Endothelial cell of umbilical vein (primary cell): ENCODE measurements at places on chromosomes 5 and 9. TPM values are rescaled to one million over a fixed set of nuclear protein-coding genes. Genes with fewer than 3 reads are reported as not detected.

Gene PCDHGB6
- total RNA-seq: 4.8 and 4.9 TPM in 2 replicates

DNA sequence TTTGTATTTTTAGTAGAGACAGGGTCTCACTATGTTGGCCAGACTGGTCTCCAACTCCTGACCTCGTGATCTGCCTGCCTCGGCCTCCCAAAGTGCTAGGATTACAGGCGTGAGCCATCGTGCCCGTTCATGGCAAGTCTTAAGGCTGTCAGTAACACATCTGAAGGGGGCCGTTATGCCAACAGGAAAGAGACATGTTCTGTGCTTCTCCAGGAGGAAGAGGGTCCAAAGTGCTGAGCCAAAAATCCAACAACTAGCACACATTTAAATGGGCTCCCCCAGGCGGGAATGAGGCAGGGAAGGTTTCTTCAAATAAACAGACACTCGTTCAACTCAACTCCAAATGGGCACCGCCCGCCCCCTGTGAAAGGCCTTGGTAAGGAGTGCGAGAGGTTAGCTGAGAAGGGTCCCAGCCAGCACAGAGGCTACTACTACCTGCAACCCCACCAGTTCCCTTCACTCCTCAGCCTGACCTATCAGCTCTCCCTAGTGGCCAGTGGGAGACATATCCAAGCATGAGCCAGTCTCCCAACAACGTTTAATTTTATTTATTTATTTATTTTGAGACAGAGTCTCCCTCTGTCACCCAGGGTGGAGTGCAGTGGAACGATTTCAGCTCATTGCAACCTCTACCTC, 84.1 kb upstream of the DMRT1 start:
- H3K4me1 ChIP-seq: peaks cover 24% of the 10 kb centered on the region
- H3K36me3 ChIP-seq: no peaks in the 10 kb centered on the region
- H3K27ac ChIP-seq: no peak overlapping the region
- DNase-seq: peak; percentile 67

Gene TAF1L
- total RNA-seq: not detected in 2 replicates

- DNase-seq: no peak
- H3K4me1 ChIP-seq: peaks cover 2% of the 10 kb centered on the region
- H3K4me3 ChIP-seq: no peak overlapping the region
- no peaks in the 10 kb centered on the region for H3K27me3 ChIP-seq
- no peak overlapping the region for H3K27ac ChIP-seq
Observed at GRCh38 chr5:61098251-61098995, 63.8 kb downstream of the SMIM15 start.

GRCh38 chr5:73654171-73654811, 28.3 kb downstream of the ARHGEF28 start:
- peaks cover 31% of the 10 kb centered on the region for H3K4me1 ChIP-seq
- H3K36me3 ChIP-seq: peaks cover 2% of the 10 kb centered on the region
- peak overlapping the region; percentile 58 for H3K27ac ChIP-seq
- H3K27me3 ChIP-seq: no peaks in the 10 kb centered on the region
- DNase-seq: peak; percentile 68
- no peak overlapping the region for H3K4me3 ChIP-seq

- DNase-seq: no peak
- no peaks in the 10 kb centered on the region for H3K27me3 ChIP-seq
- H3K4me3 ChIP-seq: no peak overlapping the region
- no peak overlapping the region for H3K27ac ChIP-seq
Observed at GRCh38 chr5:151628112-151628823, 37.1 kb upstream of the FAT2 start.

- H3K4me1 ChIP-seq: no peaks in the 10 kb centered on the region
- H3K27me3 ChIP-seq: peaks cover 9% of the 10 kb centered on the region
- peak; percentile 24 for DNase-seq
- no peaks in the 10 kb centered on the region for H3K36me3 ChIP-seq
- H3K27ac ChIP-seq: no peak overlapping the region
Observed at GRCh38 chr9:126719618-126720031, 85.2 kb upstream of the ZBTB43 start.

- H3K27ac ChIP-seq: no peak overlapping the region
- no peak overlapping the region for H3K4me3 ChIP-seq
- H3K27me3 ChIP-seq: no peaks in the 10 kb centered on the region
- no peaks in the 10 kb centered on the region for H3K4me1 ChIP-seq
Observed at GRCh38 chr5:27011274-27011673, 27.1 kb downstream of the CDH9 start.

DNA sequence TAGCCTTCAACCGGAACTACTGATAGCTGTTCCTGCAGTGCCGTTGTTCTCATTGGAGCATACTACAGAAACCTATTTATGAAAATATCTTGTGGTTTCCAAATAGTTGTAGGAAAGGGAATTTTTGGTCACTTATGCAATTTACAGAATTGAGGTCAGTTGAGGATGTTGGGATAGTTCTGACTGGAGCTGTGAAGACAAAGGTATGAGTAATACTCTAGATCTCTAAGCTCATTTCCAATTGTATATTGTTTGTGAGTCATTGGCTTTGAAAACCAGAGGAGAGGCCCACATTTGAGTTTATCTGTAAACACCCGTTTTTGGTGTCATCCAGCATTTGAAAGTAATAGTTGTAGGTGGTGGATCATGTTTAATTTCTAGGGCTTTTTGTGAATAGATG, 561.3 kb upstream of the WWC1 start:
- H3K4me1 ChIP-seq: no peaks in the 10 kb centered on the region
- H3K4me3 ChIP-seq: no peak overlapping the region
- no peak overlapping the region for H3K27ac ChIP-seq
- H3K36me3 ChIP-seq: no peaks in the 10 kb centered on the region
- DNase-seq: no peak
- no peaks in the 10 kb centered on the region for H3K27me3 ChIP-seq

DNA sequence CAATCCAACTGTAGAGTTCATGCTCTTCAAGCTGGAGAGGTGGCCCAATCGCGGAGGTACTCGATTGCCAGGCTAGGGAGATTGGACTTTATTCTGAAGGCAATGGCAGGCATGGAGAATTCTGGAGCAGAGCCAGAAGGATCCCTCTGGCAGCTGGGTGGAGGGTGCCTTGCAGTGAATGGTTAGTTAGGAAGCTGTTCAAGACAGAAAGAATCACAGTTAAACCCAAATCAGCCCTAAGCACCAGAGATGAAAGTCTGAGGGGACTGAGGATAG, 182.4 kb downstream of the RGS3 start:
- H3K4me1 ChIP-seq: peaks cover 17% of the 10 kb centered on the region
- DNase-seq: no peak
- no peaks in the 10 kb centered on the region for H3K36me3 ChIP-seq
- H3K27me3 ChIP-seq: no peaks in the 10 kb centered on the region
- no peak overlapping the region for H3K27ac ChIP-seq
- H3K4me3 ChIP-seq: no peak overlapping the region

Gene IFNB1
- total RNA-seq: not detected in 2 replicates

DNA sequence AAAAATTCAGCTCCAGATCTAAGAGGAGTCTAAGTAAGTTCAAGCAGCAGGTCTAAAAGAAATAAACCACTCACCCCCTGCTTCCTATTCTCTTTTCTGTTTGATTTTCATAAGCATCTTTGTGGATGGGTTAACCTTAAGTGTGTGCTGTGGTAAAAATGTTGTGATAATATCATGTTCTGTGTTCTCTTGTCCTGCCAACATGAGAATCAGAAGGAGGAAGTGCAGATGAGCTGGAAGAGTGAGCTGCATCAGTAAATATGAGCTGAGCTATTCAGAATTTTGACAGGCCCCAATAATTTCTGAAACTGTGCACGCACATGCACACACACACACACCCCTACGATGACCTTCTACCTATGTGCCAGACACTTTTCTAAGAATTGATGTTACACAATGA, 186.5 kb upstream of the ANKRD55 start:
- no peak overlapping the region for H3K4me3 ChIP-seq
- no peak overlapping the region for H3K27ac ChIP-seq
- no peaks in the 10 kb centered on the region for H3K27me3 ChIP-seq
- no peaks in the 10 kb centered on the region for H3K36me3 ChIP-seq
- H3K4me1 ChIP-seq: no peaks in the 10 kb centered on the region
- DNase-seq: no peak

DNA sequence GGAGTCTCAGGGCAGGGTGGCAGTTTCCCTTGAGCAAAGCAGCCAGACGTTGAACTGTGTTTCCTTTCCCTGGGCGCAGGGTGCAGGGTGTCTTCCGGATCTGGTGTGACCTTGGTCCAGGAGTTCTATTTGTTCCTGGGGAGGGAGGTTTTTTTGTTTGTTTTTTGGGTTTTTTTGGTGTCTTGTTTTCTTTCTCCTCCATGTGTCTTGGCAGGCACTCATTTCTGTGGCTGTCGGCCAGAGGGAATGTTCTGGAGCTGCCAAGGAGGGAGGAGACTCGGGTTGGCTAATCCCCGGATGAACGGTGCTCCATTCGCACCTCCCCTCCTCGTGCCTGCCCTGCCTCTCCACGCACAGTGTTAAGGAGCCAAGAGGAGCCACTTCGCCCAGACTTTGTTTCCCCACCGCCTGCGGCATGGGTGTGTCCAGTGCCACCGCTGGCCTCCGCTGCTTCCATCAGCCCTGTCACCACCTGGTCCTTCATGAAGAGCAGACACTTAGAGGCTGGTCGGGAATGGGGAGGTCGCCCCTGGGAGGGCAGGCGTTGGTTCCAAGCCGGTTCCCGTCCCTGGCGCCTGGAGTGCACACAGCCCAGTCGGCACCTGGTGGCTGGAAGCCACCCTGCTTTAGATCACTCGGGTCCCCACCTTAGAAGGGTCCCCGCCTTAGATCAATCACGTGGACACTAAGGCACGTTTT, 3.5 kb upstream of the PHYHD1 start:
- peak; percentile 86 for DNase-seq
- peaks cover 65% of the 10 kb centered on the region for H3K4me1 ChIP-seq
- H3K27me3 ChIP-seq: no peaks in the 10 kb centered on the region
- peaks cover 15% of the 10 kb centered on the region for H3K36me3 ChIP-seq

DNA sequence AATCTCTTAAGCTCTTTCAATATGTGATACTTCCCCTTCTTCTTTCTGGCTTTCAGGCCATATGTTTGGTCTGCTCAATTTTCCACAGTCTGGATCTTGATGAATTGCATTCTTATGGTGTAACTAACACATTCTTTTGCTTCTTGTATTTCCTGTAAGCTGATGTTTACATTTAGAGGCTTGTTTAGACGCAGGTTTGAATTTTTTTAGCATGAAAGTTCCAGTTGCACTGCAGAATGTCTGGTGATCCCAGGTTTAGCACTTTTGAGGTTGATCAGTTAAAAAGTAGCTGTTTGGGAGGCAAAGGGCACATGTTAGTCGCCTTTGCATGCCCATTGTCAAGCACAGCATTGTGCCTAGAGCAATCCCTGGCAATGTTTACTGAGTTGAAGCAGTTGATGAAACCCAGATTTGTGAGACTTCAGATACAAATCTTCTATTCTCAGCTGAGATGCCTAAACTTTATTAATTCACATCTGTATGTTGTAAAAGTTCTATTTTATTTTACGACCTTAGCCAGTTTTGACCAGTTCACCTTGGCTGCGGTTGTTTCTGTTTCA, 59.6 kb upstream of the SPATA31C2 start:
- H3K27me3 ChIP-seq: no peaks in the 10 kb centered on the region
- H3K4me3 ChIP-seq: no peak overlapping the region
- no peak overlapping the region for H3K27ac ChIP-seq
- no peaks in the 10 kb centered on the region for H3K4me1 ChIP-seq

DNA sequence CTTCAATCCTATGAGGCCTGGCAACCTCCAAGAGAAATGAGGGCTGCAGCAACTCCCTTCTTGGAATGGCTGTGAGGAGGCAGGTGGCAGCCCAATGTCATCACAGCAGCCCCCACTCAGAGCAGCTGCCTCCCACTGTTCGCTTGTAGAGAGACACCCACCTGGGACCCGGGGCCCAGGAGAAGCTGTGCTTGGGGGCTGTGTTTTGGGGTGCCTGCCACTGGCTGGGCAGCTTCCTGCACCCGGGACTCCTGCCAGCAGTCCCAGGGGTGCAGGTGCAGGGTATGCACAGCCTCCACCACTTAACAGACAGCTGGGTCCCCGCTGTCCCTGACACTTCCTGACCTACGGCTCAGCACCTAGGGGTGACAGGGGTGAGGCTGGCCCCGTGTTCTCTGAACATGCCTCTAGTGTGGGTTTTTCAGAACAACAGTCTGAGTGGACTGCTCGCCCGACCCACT, 26.2 kb downstream of the NIPAL4 start:
- no peaks in the 10 kb centered on the region for H3K4me1 ChIP-seq
- H3K27me3 ChIP-seq: no peaks in the 10 kb centered on the region
- no peaks in the 10 kb centered on the region for H3K36me3 ChIP-seq
- no peak overlapping the region for H3K27ac ChIP-seq
- DNase-seq: no peak

Gene IL9
- not detected in 2 replicates for total RNA-seq

Gene NDUFB6
- 53.5 and 54.2 TPM in 2 replicates for total RNA-seq

DNA sequence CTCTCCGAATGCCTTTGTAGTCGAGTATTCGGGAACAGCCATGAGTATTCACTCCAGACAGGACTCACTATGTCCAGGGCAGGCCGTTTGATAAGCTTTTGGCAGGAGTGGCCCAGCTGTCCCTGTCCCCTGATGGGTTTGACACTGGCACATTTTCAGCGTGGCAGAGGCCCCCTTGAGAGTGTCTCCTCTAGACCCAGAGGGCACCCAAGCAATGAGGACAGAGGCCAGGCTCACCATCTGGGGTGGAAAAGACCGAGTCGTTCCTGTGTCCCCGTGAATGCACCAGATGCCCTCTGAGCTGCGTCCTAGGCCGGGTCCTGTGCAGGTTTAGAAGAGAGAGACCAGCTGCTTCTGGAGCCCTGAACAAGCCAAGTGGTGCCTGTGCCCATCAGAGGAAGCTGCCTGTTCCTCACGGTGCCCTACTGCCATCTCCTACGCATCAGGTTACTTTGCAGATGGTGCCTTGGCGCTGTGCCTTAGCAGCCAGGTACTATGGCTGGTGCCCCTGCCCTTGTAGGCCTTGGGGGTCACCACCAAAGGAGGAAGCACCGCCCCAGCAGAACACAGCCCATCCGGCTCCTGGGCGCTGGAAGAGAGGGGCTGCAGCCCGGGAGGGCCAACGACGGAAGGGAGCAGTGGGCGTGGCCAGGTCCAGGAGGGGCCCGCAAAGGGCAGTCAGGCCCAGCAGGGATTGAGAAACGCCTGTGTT, 42.4 kb downstream of the LRSAM1 start:
- H3K27ac ChIP-seq: no peak overlapping the region
- no peaks in the 10 kb centered on the region for H3K27me3 ChIP-seq
- H3K4me3 ChIP-seq: no peak overlapping the region
- peaks cover 4% of the 10 kb centered on the region for H3K4me1 ChIP-seq
- peaks cover 29% of the 10 kb centered on the region for H3K36me3 ChIP-seq
- no peak for DNase-seq

Gene HTR1A
- total RNA-seq: not detected in 2 replicates

GRCh38 chr5:139947727-139948126, 95.4 kb downstream of the NRG2 start:
- H3K4me1 ChIP-seq: no peaks in the 10 kb centered on the region
- H3K36me3 ChIP-seq: no peaks in the 10 kb centered on the region
- no peak overlapping the region for H3K27ac ChIP-seq
- peaks cover 31% of the 10 kb centered on the region for H3K27me3 ChIP-seq
- H3K4me3 ChIP-seq: no peak overlapping the region
- no peak for DNase-seq
